Activated T-helper 1 cell treated with Interleukin-2 at 50 U/mL for 16 hours (primary cell): ENCODE measurements at places on chromosomes 7 and 10.

DNA sequence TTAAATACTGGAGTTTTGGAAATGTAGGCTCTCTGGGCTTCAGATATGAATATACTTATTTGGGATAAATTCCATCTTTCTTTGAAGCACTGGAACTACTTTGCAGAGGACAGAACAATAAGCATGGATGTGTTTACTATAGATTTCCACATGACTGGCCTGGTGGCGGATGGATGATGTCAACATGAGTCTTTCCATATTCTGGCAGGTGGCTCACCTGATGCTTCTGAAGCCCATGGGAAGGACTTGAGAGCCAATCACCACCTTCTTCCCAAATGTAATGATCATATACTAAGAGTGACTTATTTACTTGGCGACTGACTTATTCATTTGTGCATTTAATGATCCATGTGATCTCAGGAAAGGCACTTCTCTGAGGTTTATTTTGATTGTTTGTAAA, 110.5 kb downstream of the FANK1 start:
- DNase-seq = no peak

GRCh38 chr7:100952641-100953040, 3.3 kb downstream of the MUC3A start:
- DNase-seq = no peak

DNA sequence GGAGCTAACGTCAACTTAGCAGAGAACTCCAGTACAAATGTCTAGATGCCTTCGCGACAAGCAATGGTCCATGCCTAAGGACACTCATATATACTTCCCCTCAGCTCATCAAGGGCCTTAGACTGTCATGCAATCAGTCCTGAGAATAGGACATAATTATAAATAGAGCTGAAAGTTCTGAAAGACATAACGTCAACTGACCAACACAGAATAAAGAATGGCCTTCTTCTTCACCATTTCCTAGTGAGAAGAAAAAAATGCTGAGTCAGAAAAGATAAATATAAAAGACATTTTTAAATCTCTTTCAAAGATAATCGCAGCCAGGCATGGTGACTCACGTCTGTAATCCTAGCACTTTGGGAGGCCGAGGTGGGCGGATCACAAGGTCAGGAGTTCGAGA, 83.2 kb downstream of the ARMH3 start:
- no peak for DNase-seq

- no peak for DNase-seq
Observed at GRCh38 chr7:144048648-144049047, at the start of gene OR2A5. OR2A5 (plus strand) TSS chr7:144048948; CDS start chr7:144050402, 1,454 bp downstream.

DNA sequence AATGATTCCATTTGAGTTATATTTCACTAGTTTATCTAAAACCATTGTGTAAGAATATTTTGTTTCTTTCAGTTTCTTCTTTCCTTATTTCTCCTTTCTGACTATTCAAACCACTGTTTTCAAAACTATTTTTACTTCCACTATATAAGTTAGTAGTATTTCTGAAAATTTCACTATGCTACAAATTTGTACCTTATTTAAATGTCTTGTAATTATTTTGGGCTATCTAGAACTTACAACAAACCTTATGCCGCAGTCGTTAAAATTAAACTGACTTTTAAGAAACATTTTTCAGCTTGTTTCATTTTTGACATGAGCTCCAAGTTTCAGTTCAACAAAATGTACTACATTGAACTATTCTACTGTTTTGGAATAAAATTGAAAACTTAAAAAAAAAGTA, 1.8 kb downstream of the TFEC start:
- no peak for DNase-seq

DNA sequence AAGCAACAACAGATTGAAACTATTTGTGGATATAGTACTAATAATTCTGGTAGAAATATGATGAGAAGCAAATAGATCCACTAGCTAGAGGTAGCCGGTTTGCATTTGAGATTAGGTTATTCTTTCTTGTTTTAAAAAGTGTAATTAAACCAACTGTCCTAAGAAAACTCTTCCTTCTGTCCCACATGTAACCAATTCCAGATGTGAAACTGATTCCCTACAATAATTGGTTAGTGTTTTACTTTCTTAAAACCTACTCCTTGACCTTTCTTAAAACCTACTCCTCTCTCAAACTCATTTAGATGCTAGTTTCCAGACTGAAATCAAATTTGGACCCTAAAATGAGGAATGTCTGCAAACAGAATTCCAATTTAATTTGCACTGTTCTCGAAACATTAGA, 521.5 kb downstream of the SUGCT start:
- no peak for DNase-seq

DNA sequence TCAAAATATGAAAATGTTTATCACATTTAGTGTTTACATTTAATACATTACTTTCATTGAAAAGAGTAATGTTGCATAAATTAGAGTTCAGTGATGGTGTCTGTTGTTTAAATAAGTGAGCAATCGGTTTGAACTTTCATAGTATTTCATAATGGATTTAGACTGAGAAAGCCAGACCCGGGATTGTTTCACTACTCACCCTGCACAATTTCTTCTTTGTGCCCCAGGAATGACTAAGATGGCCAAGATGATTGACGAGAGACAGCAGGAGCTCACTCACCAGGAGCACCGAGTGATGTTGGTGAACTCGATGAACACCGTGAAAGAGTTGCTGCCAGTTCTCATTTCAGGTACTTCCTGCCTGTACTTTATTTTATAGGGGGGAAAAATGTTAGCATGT, 74.6 kb downstream of the VCL start:
- no peak for DNase-seq

GRCh38 chr7:106166651-106167342, 54.7 kb upstream of the SYPL1 start:
- DNase-seq = no peak

DNA sequence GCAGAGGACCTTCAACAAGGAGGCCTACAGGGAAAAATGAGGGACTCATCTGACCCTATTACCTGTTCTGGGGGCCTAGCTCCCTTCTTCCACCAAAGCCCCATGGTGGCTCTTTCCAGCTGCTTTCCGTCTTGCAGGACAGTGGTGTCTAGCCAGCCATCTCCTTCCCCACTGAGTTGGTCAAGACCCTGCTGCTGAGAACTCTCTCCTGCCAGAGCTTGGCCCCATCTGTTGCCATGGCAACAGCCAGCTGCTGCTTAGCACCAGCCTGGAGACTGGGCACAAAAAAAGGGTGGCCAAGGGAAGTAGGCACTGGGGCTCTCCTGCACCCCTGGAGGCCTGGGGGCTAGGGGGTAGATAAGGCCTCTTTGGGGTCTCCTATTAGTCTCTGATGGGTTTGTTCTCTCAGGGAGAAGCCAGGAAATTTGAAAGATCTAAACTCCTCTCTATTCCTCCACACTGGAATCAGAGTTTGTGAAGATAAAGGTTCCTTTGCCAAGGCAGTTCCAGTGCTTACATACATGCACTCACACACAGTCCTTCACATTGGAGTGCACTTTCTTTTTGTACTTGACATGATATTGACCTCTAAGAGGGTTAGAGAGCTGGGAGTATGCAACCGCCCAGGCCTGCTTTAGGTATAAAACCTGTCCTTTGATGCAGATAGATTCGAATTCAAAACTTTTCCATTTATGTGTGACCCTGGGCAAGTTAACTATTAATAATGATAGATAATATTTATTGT, 15.8 kb downstream of the TSPAN33 start:
- DNase-seq = no peak

DNA sequence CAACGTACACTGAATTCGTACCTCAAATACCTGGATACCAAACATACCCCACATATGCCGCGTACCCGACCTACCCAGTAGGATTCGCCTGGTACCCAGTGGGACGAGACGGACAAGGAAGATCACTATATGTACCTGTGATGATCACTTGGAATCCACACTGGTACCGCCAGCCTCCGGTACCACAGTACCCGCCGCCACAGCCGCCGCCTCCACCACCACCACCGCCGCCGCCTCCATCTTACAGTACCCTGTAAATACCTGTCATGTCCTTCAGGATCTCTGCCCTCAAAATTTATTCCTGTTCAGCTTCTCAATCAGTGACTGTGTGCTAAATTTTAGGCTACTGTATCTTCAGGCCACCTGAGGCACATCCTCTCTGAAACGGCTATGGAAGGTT, 9.5 kb upstream of the SGCE start:
- no peak for DNase-seq

DNA sequence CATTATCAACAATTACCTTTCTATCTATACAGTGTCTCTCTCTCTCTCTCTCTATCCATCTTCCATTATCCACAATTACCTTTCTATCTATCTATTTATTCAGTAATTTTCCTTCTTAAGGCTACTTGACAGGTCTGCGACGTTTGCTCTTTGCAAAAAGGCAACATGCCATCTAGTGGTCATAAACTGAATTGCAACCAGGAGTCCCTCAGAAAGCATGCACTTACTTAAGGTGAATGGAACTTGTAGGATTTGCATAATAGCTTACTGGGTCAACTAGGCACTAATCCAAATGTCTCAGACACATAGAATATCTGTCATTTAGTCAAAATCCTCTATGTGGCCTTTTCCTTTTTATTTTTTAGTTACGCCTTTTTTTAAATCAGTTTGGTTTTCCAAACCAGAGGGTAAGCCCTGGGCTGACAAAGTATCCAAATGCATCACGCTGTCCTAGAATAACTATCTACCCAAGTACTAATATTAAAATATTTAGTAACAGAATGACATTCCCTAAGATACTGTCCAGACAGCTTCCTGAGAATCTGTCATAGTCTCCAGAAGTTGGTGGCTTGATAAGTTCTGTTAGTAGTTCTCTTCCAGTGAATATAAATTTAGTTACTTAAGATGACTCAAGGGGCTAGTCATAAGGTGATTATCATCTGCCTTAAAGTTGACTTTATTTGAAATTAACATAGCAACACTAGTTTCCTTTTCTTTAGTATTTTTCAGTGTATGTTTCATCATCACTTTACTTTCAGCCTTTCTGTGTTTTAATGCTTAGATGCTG, 208.3 kb downstream of the PPP1R3A start:
- no peak for DNase-seq

GRCh38 chr7:26199301-26200037, 1.1 kb downstream of the HNRNPA2B1 start:
- peak; percentile 53 for DNase-seq

DNA sequence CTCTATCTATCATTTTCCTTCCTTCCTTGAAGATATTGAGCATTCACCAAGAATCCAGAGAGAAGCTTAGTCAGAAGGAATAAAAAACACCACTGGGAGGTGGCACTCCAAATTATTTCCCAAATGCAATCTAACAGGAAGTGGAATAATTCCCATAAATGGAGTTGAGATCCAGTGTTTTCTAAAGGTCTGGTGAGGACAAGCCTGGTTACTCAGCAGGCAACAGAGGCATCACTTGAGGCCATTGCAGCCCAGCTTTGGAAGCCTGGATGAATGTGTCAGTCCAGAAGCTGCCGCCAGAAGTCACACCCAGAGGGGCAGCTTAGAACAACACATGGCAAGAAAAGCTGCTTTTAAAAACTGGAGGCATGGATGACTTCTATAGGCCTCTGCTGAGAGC, 288.9 kb upstream of the KLF6 start:
- DNase-seq = no peak
